ENCODE measurements at places on chromosomes 11 and 22. TPM values are rescaled to one million over a fixed set of nuclear protein-coding genes. Genes with fewer than 3 reads are reported as not detected.

Gene DCHS1
- total RNA-seq, result 0.84 TPM

Gene PARVG
- 247 TPM for total RNA-seq

Gene MMP8
- total RNA-seq, result not detected

Gene OR5P2
- not detected for total RNA-seq

Gene CBLIF
- not detected for total RNA-seq

Gene HMGXB4
- 28.7 TPM for total RNA-seq
